ENCODE measurements at places on chromosomes 16 and 17.

GRCh38 chr16:49019831-49020230, 261.8 kb downstream of the CBLN1 start:
- DNase-seq, result no peak

GRCh38 chr17:80639658-80640057, 95.0 kb downstream of the RPTOR start:
- no peak for DNase-seq

DNA sequence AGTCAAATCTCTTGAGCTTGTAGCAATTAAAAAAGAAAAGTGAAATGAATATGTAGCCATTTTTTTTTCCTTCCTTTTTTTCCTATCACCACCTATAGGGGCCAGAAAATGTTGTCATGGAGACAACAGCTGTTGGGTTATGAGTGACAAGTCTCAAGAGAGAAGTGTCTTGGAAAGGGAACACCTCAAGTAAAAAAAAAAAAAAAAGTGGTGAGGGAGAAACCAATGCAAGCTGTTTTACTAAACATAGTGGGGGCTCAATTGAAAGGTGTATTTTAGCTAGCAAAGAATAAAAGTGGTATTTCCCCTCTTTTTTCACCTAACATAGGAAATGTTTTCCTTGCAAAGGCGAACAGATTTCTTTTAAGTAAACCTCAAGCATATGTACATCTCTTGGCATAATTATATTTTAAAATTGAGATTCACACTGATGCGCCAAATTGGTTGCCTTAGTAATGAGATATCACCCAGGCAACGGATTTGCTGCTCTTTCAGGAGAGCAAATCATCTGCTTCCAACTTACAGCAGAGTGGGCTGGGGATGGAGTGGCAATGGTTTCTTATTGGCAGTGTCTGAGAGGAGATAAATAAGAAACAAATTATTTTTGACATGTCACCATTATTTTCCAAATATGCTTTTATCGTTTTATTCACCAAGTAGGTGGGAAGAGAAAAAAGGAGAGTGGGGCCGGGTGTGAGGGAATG, 183.6 kb downstream of the MYO1D start:
- no peak for DNase-seq

- no peak for DNase-seq
Measured at GRCh38 chr17:79084291-79085153, 9.9 kb downstream of the ENGASE start.

DNA sequence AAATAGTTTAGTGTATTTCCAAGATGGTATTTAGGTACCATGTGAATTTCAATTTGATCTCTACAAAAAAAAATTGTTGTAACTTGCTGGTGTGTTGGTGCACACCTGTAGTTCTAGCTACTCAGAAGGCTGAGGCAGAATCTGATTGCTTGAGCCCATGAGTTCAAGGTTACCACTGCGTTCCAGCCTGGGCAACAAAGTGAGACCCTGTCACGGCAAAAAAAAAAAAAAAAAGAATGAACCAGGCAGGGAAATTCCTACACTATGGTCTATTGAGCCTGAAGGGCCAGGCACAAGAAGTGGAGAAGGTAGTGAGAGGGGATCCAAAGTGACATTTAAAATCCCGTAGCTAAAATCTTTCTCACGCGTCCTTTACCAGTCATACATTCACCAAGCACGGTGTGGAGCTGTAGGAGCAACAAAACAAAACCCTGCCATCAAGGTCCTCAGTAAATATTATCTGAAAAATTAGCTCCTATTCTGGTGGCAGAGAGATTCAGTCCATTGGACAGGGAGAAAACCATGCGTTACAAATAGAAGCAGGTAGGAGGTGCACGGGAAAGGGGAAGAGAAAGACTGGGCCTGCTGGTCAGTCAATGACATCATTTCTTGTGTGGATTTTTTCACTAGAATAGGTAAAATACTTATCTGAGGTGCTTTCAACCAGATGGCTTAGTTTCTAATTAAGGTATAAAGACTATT, 27.3 kb downstream of the TXNDC11 start:
- no peak for DNase-seq

GRCh38 chr16:30004424-30004776, 6.4 kb downstream of the DOC2A start:
- DNase-seq, result no peak

DNA sequence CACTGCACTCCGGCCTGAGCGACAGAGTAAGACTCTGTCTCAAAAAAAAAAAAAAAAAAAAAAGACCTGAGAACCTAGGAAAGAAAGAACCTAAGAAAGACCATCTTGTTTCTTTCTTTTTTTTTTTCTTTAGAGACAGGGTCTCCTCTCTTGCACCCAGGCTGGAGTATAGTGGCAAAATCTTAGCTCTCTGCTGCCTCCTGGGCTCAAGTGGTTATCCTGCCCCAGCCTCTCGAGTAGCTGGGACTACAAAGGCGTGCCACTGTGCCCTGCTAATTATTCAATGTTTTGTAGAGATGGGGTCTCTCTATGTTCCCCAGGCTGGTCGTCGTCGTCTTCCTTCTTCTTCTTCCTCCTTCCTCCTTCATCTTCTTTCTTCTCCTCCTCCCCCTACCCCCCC, 7.8 kb upstream of the BIRC5 start:
- DNase-seq, result no peak

DNA sequence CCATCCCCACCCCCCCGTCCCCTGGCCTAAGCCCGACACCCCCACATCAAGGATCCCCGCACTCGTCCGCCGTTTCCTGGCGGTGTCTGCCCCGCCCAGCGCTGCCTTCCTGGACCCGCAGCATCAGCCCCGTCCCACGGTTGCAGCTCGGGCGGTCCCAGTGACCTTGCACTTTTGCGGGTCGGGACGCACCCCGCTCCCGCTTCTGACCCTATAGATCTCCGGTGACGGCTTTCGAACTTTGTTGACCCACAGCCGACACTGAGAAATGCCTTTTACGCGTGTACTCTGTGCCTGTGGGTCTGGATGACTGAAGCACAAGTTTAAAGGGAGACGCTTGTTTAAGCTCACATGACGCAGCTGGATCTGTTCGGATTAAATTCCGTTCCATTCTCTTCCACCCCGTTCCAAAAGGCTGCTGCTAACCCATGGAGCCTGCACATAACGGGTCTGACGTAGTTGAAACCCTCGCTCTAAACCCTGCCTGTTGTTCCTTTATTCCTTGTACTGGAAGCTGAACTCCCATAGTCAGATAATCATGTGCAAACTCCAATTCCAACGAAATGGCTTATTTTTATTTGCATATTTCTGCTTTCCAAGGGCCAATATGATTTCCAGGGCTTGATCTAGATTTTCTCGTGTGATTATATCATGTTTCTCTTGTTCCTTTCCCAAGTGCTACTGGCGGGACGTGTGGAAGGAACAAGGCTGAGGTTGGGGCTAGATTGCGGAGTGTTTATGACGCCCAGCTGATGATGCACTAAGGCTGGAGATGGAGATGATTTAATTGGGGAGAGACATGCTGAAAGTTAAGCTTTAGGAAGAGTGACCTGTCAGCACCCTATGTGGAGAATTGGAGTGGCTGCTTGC, 834 bp downstream of the FLYWCH1 start:
- DNase-seq, result no peak

DNA sequence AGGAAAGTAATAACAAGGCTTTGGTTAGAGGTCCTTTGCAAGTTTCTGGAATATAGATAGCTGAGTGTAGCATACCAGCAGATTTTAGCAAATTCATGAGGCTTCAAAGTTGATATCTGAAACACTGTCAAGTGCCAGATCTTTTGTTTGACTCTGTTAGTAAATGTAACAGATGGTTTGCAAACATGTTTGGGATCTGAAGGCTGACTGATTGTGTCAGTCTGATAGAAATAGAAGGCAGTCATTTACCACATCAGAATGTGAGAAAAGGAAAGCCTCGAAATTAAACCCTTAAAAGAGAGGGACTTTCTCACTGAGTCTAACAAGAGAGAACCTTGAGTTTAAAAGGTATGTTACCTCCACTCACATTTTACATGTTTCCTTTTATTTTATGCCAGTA, 371.5 kb downstream of the KIF2B start:
- no peak for DNase-seq

- DNase-seq, result no peak
Measured at GRCh38 chr16:17334096-17334495, 136.7 kb downstream of the XYLT1 start.

- DNase-seq, result no peak
Measured at GRCh38 chr16:89053725-89054029, 40.0 kb upstream of the ACSF3 start.

DNA sequence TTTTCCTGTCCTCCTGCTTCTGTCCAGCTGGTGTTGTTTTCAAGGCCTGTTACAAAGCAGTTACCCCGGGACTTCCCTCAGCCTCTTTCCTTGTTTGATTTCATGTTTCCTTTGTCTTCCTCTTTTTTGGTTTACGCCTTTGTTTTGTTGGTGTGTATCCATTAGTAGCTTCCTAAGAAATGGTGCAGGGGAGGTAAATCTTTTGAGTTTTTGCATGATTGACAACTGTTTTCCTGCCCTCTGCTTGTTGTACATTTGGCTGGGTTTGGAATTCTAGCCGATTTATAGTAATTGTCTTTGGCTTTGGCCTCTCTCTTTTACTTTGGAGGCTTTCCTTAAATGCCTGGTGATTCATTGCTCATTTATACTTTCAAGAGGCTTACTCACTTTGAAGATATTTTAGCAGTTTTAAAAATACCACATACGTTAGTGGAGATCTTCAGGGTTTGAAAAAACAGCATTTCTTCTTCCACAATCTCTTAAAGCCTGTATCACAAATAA, 32.8 kb downstream of the DNAH2 start:
- no peak for DNase-seq

Measured in iPS-NIHi11 (cell line).